ENCODE measurements at places on chromosomes 5 and 9.

GRCh38 chr9:124372038-124372437 is 43.2 kb downstream of the PSMB7 start:
- no peak for DNase-seq

- no peak for DNase-seq
Measured at GRCh38 chr5:89064054-89064453, 181.1 kb upstream of the MEF2C start.

GRCh38 chr9:4017749-4018491 is 281.9 kb downstream of the GLIS3 start:
- no peak for DNase-seq

DNA sequence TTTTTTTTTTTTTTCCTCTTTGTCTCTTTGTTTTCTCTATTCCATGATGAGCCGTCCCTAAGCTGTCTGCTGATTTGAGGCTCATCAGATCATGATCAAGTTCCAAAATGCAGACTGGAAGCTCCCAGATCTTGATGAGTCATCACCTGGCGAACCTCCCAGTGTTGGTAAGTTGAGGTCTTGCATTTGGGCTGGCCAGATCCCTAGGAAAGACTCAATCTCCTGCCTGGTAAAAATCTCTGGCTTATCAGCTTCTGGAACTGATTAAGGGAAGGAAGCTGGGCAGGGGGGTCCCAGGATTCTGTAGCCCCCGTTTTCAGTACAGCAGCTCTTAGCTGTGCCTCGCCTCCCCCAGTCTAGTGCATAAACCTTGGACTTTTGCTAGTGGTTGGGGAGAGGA is 69.0 kb downstream of the TSPAN17 start:
- no peak for DNase-seq

DNA sequence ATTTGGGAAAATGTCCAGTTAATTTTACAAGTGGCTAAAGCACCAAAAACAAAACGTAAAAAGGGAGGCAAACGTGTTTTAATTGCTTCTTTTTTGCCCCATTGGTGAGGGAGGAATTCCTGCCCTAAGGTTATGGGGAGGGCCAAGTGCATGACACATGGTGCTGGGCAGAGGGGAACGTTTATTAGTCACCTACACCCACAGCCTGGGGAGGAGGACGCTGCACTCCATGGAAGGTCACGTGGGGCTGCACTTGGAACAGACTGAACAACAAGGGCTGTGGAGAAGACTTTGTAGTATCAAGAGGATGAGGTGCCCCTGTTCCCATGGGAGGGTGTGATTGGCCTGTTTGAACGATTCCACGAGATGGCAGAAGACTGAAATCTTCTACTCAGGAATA is 13.7 kb upstream of the ADAMTS16 start:
- DNase-seq, result no peak

- no peak for DNase-seq
Measured at GRCh38 chr5:60018091-60018490, 124.6 kb upstream of the PDE4D start.

GRCh38 chr5:54607006-54607405 is 89.4 kb downstream of the SNX18 start:
- no peak for DNase-seq

GRCh38 chr5:65030056-65030455 is 261.3 kb downstream of the CWC27 start:
- no peak for DNase-seq

GRCh38 chr5:97127727-97128126 is 14.7 kb downstream of the LIX1 start:
- no peak for DNase-seq

DNA sequence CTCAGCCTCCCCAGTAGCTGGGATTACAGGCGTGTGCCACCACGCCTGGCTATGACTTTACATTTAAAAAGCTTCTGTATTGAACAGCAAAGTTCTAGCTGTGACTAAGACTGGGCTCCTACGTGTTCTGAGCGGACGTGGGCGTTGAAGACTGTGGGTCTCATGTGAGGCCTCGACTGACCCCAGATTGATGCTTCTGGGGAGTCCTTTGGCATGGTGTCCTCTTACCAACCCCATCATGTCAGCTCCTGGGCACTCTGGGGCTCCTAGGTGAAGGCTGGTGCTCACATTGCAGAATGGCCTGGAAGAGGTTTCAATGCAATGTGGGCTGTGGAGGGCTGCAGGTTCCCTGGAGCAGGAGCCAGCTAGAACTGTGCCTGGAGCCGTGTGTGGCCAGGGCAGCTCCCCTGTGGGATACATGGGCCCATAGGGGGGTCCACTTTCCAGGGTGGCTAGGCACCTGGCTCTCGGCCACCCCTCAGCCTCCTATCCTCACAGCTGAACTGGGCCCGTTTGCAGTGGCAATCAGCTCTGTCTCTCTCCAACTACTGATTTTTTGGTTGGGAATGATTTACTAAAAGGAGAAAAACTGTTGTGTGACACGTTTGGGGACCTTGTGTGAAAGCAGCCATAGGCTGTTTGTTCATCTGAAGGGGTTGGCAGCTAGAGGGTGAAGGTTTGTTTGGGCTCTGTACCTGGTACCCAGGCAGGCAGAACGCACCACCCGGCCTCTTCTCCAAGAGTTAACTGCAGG is 29.7 kb downstream of the SLC25A25 start:
- DNase-seq, result no peak

- no peak for DNase-seq
Measured at GRCh38 chr5:148825716-148826052, 727 bp upstream of the ADRB2 start.

DNA sequence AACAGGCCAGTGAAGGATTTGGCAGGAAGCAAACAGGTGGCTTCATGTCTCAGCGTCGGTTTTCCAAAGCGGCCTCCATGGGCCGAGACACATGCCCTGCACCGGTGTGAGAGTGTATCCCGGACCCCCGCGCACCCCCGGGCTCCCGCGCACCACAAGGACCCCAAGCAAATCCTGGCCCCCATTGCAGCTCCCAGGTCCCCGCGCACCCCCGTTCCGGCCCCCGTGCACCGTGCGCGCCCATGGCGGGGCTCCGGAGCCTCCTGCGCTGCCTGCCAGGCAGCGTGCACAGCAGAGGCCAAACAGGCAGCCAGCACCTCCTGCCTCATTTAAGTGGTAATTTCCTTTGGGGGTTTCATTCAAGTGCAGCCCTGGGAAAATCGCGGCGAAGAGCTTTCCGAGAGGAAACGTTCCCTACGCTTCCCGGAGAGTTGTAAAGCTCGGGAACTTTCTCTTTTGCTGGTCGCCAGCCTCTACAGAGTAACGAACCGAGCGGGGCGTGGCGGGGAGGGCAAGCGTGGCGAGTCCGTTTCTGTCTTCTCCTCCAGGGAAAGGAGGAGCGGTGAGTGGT is 145.5 kb upstream of the SLC24A2 start:
- no peak for DNase-seq

GRCh38 chr5:60366489-60366888 is 333.5 kb downstream of the DEPDC1B start:
- DNase-seq, result no peak

DNA sequence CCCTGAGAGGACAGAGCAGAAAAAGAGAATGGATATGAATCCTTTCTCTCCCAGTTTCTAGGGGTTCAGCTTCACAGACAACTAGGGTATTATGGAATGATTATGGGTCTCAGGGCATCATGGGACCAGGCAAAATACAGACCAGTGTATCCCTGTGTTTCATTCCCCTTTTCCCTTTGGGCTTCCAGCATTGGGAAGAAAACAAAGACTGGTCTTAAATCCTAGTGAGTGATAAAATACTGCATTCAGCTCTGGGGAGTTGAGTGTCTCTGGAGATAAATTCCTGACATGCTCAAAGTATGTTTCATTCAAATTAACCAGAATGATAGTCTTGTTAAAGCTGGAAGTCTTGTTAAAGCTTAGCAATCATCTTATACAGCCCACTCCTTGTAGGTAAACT is 2.4 kb upstream of the POU4F3 start:
- DNase-seq, result no peak

DNA sequence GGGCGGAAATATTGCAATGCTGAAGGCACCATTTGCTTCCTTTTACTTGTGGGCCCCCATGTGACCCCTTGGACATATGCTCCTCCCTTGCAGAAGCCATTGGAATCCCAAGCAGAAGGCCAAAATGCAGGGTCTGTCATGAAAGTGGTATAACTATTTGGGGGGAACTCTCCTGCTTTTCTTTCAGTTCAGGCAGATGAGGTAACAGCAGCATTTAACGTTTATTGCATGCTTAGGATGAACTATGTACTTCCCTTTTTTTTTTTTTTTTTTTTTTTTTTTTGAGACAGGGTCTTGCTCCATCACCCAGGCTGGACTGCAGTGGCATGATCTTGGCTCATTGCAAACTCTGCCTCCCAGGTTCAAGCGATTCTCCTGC is 7.8 kb downstream of the FOXI1 start:
- no peak for DNase-seq
